ENCODE measurements at places on chromosomes 4 and X.

- no peak for DNase-seq
These were observed 86.1 kb downstream of the ADRA2C start for GRCh38 chr4:3852309-3852708.

DNA sequence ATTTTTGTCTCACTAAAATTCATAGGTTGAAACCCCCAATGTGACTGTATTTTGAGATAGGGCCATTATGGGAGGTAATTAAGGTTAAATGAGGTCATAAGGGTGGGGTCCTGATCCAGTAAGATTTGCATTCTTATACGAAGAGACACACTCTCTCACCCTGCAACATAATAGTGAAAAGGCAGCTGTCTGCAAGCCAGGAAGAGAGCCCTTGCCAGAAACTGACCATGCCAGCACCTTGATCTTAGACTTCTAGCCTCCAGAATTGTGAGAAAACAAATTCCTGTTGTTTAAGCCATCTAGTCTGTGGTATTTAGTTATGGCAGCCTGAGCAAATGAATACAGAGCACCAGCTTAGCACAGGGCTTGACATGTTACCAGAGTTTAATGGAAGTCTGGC lies 17.5 kb upstream of the IGSF1 start:
- no peak for DNase-seq

DNA sequence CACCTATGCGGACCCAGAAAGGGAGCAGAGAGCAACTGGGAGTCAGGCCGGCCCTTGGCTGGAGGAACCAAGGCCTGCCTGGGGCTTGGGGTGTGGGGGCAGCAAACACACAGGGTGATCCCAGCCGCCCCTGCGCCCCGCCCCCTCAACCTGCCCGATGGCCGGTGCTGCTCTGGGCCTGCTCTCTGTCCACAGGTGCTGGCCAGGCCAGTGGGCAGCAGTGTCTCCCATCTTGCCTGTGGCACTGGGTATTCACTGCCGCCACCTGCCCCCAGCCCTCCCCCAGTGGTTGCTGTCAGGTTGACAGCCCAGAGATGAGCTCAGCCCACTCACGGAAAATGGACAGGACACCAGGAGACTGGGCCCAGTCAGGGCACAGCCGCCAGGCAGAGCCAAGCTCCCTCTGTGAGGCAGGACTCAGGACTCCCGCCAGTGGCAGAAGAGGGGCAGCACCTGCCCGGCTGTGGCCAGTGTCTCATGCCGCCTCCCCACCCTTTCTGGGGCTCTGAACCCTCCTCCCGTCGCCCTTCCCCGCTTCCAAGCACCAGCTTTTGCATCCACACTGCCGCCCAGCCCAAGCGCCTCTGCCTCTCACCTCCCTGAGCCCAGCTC lies 4.7 kb downstream of the NKX1-1 start:
- no peak for DNase-seq

DNA sequence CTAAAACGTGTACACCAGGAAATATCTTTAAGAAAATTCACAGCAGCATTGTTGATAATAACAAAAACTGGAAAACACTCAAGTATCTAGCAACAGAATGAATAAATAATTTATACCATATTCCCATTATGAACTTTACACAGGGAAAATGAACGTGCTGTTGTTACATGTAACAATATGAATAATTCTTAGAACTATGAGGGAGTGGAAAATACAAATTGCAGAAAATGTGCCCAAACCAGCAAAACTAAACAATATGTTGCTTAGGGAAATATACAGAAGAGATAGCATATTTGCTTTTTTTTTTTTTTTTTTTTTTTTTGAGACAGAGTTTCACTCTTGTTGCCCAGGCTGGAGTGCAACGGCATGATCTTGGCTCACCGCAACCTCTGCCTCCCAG lies 14.8 kb upstream of the FAT1 start:
- DNase-seq, result no peak

- DNase-seq, result no peak
These were observed 1.1 kb downstream of the SLC9B2 start for GRCh38 chr4:103075435-103075893.
